ENCODE measurements at places on chromosomes 5 and 9. TPM values are rescaled to one million over a fixed set of nuclear protein-coding genes. Genes with fewer than 3 reads are reported as not detected.

DNA sequence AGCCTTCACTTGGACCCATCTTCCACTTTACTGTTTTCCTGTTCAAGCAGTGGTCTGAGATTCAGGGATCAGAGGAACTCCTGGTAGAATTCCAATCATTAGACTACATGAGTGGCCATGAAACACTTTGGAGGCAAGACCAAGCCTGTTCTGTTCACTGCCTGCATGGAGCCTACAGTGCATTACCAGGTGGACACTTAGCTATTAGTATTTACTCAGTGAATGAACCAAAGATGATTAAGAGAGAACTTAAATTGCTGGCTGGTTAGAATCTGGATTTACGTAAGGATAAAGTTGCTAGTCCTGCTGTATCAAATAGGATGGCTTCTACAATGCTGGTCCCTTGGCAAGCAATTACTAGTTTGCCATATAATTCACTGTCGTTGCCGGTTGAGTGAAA is 245.5 kb downstream of the ARRDC3 start:
- DNase-seq, result no peak

The KIF4B gene
- not detected for total RNA-seq

The FPGS gene
- 64.7 TPM for total RNA-seq

- DNase-seq, result no peak
Observed at GRCh38 chr9:2180704-2181103, 165.6 kb downstream of the SMARCA2 start.

GRCh38 chr9:12554636-12555035 is 138.5 kb upstream of the TYRP1 start:
- no peak for DNase-seq

The GABRB2 gene
- not detected for total RNA-seq

The AGXT2 gene
- not detected for total RNA-seq

DNA sequence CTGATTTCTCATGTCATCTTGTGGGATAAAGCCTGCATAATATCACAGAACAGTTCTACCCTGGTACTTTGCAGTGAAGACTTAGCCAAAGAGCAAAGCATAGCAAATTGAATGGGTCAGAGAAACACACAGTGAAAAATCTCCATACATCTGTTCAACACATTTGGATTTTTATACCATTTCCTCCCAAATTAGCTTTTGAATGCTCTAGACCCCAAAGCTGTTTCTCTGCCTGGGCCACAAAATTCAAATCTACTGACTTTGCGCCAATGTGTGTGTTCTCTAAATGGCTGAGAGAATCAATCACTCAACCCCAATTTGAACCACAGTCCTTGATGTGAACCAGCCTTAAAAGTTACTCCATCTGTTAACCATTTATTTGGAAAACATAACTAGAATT is 236.9 kb upstream of the NFIL3 start:
- DNase-seq, result no peak

GRCh38 chr5:168244838-168245559 is 46.4 kb upstream of the WWC1 start:
- no peak for DNase-seq

DNA sequence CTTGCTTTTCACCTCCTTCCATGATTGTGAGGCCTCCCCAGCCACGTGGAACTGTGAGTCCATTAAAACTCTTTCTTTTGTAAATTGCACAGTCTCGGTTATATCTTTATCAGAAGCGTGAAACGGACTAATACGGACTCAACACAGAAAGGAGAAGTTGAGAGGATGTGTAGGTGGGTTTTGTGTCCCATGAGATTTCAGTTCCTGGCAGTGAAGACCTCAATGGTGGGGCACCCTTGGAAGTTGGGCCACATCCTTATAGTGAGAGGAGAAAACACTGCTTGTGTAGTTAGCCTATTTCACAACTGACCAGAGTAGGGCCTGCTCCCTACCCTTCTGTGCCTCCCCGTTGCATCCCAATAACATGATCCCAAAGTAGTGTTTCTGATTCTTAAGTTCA is 98.9 kb upstream of the TNC start:
- DNase-seq, result no peak

DNA sequence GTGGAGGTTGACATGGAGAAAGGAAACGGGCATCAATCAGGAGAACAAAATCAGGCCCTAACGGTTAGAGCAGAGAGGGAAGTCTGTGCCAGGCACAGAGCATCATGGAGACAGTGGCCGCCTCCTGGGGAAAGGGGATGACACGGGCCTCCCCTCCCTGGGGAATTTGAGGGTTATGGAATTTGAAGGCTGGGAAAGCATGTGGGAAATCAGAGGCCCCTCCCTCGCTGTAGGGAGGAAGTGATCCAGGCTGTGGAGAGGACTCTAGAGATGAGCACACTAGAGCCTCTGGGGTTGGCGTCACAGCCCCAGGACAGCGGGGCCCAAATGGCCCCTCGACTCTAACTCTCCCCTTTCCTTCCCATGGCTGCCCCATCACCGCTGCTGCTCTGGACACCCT is 36.7 kb downstream of the PROP1 start:
- DNase-seq, result no peak

GRCh38 chr5:95995962-95996489 is 34.4 kb upstream of the ELL2 start:
- DNase-seq, result no peak

DNA sequence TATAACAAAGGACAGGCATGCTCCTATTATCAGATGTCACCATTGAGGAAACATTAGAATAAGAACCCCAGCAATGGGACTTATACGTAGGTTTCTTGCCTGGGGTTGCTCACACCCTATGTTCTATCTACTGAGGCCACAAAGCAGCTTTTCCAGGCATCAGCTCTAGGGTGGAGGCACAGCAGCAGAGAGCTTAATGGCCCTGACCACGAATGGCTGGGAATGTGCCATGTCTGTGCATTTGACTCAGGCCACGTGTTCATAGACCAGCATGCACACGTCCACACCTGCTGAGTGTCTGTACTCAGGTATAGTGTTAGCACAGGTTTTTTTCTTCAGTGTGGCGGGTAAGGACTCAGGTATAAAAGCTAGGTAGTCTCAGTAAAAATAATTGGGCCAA is 129.4 kb downstream of the AOPEP start:
- no peak for DNase-seq

GRCh38 chr5:135134691-135135381 is 100.8 kb upstream of the PITX1 start:
- no peak for DNase-seq

DNA sequence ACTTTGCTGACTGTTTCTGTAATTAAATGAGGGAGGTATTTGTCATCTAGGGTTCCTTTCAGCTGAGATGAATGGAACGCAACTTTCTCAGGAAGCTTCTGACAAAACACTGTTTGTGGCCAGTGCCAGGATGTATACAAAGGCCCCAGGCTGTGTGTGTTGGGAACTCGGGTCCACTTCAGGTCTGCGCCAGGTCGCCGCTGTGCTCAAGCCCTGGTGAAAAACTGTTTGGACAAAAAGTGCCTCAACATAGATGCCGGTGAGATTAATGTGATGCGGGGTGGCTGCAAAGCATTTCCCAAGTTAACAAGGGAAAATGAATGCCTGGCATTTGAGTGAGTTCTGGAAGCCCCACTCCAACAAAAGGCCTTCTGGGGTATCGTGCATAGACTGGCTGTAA is 156.4 kb downstream of the GABBR2 start:
- no peak for DNase-seq

GRCh38 chr5:36323926-36324781 is 22.5 kb upstream of the RANBP3L start:
- DNase-seq, result no peak

GRCh38 chr9:68898781-68899439 is 115.0 kb downstream of the PRKACG start:
- no peak for DNase-seq

DNA sequence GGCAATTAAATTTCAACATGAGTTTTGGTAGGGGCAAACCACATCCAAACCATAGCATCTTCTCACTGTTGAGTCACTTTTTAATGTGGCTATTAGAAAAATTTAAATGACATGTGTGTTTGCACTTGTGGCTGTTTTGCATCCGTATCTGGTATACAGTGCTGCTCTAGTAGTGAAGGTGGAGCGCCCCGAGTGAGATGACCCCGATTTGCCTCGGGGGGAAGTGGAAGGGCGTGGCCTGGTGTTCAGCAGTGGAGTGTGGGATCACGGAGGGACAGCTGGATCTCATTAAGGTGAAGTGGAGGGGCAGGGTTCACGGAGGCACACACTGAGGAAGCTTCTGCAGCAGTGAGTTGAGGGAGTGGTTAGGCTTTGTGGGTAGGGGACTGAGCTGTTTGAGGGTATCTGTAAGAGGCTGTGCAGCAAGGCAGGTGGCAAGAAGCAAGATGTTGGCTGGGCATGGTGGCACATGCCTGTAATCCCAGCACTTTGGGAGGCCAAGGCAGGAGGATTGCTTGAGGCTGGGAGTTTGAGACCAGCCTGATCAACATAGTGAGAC is 6.2 kb upstream of the GMCL2 start:
- no peak for DNase-seq

DNA sequence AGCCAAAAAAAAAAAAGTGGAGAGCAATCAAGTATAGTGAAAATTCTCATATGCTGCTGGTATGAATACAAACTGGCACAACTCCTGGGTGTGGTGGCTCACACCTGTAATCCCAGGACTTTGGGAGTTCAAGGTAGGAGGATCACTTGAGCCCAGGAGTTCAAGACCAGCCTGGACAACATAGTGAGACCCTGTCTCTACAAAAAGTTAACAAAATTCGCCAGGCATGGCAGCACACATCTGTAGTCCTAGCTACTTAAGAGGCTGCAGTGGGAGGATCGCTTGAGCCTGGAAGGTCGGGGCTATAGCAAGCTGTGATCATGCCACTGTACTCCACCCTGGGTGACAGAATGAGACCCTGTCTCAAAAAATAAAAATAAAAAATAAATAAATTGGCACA is 51.7 kb downstream of the FNIP1 start:
- no peak for DNase-seq

The POLK gene
- 24.1 TPM for total RNA-seq

GRCh38 chr5:53368966-53369605 is 111.3 kb upstream of the FST start:
- no peak for DNase-seq

The ECM2 gene
- total RNA-seq, result not detected

- no peak for DNase-seq
Observed at GRCh38 chr9:95954940-95955339, 79.4 kb downstream of the ERCC6L2 start.

The CARTPT gene
- total RNA-seq, result not detected

- DNase-seq, result no peak
Observed at GRCh38 chr9:137791947-137792346, 85.6 kb upstream of the CACNA1B start.

DNA sequence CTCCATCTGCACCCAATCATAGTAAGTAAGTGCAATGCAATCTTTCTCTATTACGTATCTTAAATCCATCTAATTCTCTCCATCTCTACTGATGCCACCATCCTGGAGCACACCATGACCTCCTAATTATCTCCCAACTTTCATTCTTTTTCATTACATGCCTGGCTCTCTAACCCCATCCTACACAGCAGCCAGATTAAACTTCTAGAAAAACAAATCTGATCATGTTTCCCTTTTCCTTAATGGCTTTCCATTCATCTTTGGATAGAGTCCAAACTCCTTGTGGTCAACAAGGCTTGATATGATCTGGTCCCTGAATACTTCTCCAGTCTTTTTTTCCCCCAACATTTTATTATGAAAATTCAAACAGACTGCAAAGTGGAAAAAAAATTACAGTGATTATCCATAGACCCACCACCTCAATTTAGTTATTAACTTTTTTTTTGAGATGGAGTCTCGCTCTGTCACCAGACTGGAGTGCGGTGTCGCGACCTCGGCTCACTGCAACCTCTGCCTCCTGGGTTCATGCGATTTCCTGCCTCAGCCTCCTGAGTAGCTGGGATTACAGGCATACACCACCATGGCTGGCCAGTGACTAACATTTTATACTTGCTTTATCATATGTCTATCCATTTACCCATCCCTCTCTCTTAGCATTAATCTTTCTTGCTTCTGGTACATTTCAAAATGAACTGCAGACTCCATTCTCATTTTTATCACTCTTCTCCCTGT is 5.2 kb downstream of the PPP2R2B start:
- no peak for DNase-seq

- DNase-seq, result no peak
Observed at GRCh38 chr9:100700689-100701318, 122.9 kb downstream of the CAVIN4 start.

DNA sequence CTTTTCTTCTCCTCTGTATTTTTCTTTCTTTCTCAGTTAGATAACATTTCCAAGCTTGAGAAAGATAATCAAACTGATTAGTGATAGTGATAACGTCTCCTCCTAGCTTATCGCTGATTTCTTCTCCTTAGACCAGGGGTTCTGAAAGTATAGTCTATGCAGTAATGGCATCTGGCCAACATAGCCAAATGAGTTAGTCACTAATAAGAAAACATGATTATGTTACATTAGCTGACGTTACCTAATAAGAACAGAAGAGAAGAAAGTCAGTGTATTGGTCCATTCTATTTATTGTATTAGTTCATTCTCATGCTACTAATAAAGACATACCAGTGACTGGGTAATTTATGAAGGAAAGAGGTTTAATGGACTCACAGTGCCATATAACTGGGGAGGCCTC is 111.2 kb downstream of the STRBP start:
- DNase-seq, result no peak

The PCDHB5 gene
- total RNA-seq, result not detected

The IFNB1 gene
- total RNA-seq, result not detected

- DNase-seq, result no peak
Observed at GRCh38 chr9:10999646-11000045, 386.8 kb upstream of the PTPRD start.

DNA sequence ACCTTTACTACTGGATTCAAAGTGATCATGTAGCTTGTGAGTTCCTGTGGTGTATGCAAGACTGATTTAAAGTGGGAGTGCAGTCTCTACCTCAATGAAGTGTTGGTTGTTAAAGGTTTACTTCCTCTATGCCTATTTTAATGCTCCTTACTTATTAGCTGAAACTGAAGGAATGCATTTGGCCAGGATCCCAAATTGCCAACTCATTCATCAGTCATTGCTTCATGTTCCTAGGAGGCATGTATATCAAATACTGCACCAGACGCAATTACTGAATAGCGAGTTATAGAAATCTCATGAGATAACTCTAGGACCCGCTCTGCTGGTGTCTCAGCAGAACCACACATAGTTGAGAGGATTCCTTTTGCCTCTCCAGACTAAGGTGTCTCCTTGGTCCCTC is 143.0 kb upstream of the RPS23 start:
- no peak for DNase-seq

The RORB gene
- not detected for total RNA-seq

GRCh38 chr9:72871685-72872084 is 81.2 kb downstream of the ALDH1A1 start:
- DNase-seq, result no peak
